ENCODE measurements at places on chromosomes 5 and 9.

DNA sequence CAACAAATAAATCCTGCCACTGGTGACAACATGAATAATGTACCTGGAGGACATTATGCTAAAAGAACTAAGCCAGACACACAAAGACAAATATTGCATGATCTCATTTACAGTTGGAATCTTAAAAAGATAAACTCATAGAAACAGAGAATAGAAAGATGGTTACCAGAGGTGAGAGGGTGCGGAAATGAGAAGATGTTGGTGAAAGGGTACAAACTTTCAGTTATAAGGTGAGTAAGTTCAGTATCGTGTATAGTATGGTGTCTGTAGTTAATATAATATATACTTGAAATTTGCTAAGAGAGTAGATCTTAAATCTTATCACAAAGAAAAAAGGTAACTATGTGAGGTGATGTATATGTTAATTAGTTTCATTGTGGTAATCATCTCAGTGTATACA lies 63.3 kb downstream of the PRRC1 start:
- no peak for DNase-seq

GRCh38 chr5:67246108-67246507 lies 49.5 kb upstream of the CD180 start:
- DNase-seq, result peak; percentile 24

GRCh38 chr5:35158622-35159369 lies 71.5 kb downstream of the PRLR start:
- DNase-seq, result no peak

- DNase-seq, result no peak
Observed at GRCh38 chr5:81842795-81843398, 92.0 kb upstream of the SSBP2 start.

DNA sequence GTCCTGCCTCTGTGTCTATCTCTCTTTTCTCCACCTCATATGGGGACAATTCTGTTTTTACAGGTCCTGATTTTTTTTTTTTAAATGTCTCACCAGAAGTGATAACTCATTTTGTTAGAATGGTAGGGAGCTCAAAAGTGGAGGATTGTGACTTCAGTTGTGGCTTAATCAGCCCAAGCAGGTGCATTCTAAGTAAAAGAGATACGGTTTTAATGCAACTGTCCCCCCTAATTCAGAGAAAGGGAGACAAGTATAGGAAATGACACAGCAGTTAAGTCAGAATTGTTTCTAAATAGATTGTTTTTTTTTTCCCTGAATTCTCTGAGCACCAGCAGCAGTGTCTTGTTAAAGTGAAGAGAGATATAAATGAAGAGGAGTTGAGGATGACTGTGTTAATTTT lies 24.5 kb downstream of the MAST4 start:
- DNase-seq, result no peak

GRCh38 chr9:123356851-123357742 lies 1.1 kb downstream of the CRB2 start:
- DNase-seq, result no peak

DNA sequence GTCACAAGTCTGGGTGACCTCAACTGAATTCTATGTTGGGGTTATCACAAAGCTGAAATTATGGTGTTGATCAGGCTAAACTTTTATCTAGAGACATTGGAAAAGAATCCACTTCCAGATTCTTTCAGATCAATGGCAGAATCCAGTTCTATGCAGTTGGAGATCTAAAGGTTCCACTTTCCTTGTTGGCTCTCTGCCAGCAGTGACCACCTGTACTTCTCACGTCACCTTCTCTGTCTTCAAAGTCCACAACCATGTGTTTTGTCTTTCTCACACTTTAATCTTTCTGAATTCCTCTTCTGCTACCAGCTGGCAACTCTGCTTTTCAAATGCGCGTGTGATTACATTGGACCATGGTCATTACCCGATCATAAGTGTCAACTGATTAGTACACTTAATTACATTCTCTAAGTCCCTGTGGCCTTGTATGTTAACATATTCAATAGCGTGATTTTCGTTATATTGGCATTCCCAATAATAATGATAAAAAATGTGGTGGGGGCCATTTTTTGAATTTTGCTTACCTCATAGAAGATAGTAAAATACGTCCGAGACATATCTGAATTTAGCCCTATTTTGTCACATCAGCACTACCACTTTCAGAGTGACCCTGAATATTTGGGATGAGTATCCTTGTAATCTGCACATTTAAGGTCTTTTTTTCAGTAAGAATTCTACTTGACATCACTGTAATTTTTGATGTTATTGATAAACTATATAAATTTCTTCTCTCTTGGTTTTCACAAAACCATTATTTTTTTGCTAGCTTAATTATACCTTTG lies 73.7 kb upstream of the PRDM9 start:
- no peak for DNase-seq

DNA sequence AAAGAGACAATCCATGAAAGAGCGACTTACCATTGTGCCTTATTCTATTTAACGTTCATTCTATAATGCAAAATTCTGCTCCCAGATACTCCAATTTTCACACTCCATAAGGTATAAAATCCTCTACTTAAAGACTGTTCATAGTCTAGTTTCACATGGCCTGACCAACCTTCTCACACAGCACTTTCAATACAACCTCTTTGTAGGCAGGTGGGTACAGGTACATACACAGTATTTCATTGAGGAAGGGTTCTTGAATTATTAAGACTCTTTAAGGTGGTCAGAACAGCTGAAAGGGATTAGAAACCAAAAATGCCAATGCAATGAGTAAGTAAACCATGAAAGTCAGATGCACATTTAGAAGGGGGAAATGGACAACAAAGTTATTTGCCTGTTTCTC lies 352.0 kb downstream of the PARP8 start:
- DNase-seq, result no peak

DNA sequence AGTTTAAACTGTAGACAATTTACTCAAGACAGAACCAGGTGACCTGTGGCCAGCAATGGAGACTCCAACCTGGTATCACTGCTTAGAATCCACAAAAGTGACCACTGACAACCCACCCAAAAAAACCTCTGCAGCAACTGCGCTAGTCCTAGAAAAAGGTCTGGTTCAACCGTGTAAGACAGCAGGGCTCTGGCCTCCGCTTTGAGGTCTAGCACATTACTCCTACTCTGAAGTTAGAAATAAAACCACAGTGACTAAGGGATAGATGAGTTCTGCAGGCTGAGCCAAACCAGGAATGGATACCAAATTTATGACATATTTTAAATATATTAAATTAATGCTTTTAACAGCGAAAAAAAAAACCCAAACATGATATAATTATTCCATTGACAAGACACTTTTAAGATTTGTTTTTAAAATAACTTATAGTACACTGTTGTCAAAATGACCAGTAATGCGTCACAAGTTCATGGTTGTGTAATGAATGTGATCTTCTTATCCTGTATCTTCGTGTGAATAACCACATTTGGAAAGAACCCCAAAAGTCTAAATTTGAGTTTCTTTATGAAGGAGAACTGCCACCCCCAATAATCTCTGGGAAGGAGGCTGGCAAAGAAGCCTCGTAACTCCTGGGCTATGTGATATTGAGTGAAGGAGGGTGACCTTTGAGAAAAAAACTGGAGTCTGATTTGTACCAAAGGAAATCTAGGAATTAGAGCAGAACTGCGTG lies 101.9 kb upstream of the SLC44A1 start:
- DNase-seq, result no peak

GRCh38 chr5:32326216-32326772 lies 13.6 kb upstream of the MTMR12 start:
- no peak for DNase-seq

DNA sequence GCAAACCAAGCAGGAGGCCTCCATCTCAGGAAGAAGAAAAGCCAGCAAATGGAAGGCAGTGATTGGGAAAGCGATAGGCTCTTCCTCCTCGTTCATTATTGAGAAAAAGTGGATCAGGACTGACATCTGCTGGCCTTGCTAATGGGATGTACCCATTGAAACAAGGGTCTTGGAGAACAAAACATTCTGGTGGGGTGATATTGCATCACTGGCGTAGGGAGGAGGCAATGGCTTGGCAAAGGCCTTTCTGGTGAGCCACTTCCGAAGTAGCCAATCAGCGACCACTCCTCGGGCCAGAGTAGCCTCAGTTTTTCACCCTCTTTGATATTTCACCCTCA lies 86.7 kb upstream of the NFIB start:
- DNase-seq, result peak; percentile 54

- DNase-seq, result no peak
Observed at GRCh38 chr5:164224236-164224635, 718.8 kb downstream of the MAT2B start.

DNA sequence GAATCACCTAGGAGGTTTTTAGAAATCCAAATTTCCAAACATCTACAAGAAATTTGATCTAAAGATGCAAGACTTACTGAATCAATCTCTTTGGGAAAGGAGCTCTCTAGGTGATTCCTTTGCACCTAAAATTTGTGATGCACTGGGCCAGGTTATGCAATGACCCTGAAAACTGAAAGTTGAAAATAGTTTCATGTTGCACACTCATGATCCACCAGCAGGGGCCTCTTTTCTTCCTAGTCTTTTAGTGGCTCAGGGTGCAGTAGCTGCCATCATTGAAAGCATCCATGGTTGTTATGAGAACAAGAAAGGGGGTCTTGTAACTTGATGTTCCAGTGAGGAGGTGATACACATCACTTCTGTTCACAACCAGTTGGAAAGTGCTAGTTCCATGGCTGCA lies 486.8 kb downstream of the PSAT1 start:
- DNase-seq, result no peak

DNA sequence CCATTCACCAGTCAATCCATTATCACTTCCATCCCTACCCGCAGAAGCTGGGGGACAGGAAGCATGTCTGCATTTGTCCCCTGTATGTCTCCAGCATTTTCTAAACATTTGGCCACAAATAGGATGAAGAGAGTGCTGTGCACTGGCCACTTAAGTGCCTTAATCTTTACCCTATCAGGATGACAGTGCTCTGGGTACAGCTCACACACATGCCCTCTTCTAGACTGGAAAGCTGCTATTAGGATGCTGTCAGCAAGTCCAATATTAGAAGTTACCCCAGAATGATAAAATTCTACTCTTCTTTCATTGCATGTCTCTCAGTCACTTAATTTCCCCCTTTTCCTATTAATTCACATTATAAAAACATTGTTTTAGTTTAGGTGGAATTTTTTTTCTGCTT lies 168.4 kb downstream of the RASEF start:
- DNase-seq, result no peak

DNA sequence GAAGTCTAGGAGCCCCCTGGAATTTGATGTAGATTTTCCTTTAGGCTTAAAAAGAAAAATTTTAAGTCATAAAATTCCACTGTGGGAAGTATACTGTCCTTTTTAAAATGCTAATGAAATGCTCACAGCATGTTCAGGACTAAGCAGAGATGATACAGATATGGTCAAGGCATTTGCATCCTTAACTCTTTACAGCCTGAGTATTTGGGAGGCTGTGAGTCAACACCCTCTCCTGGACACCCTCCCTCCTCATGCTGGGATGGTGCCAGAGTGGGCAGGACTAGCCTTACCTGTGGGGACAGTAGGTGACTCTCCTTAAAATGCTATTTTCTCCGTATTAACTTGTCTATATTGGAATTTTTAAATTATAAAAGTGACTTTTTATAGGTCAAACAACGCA lies 197.4 kb upstream of the ELL2 start:
- no peak for DNase-seq

DNA sequence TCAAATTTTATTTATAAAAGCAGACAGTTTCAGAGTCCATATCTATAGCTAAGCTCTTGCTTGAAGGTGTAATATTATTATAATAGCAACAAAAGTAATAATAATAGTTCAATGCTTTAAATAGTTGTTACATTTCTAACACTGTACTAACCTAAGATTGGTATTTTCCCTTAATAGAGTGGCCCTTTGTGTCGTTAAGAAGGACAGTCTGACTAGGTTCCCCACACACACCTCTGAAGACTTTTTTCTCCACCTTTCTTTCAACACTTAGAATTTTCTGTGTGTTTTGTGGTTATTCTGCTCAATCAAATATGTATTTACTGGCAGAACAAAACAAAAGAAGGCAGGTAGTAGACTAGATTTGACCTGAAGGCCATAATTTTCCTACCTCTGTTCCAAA lies 223.2 kb upstream of the ACO1 start:
- DNase-seq, result no peak

Measured in NCI-H1930 (cell line).